ENCODE measurements at places on chromosomes 13 and 19.

- no peak for DNase-seq
Measured at GRCh38 chr13:98285317-98285716, 108.2 kb upstream of the RNF113B start.

DNA sequence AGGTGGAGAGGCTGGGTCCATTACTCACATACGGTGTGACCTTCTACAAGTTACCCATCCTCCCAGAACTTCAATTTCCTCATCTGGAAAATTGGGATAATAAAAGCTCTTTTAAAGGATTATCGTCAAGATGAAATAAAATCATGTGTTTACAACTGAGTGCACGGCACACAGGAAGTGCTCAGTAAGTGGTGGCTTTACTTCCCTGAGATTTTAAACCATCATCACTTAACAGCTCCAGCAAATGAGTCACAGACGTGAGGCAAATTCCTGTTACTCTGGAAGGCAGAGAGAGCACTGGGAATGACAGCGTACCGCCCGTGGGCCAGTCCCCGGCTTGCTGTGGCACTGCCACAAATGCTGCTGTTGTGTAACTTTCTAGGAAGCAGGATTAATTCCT is 64.1 kb downstream of the MRPL57 start:
- DNase-seq, result no peak

DNA sequence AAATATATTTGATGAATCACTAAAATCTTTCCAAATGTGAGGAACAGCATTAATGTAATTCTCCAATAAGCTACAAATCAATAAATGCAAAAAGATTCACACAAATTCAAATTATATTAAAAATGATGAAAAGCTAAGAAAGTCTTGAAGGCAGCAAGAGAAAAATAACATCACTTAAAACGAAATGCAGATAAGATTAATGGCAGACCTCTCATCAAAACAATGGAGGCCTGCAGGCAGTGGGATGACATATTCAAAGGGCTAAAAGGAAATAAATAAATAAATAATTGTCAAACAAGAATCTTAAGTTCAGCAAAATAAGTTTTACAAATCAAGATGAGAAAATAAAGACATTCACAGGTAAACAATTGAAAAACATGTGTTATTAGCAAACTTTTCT is 952.1 kb downstream of the SLITRK6 start:
- DNase-seq, result no peak

DNA sequence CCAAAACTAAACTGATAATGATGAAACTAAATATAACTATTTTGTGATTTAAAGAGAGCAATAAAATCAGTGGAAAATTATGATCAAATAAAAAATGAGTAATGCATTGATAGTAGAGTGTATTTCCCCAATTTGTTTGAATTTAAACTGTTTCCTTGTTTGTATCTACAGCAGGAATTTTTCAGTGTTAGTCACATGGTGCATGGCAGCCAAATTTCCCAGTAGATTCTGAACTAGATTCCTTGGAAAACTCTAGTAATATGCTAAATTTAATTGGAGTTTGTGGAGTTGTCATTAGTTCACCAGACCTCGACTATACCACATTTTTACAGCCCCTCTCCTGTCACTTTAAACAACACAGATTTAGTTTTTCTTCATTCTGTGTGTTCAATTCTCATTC is 156.2 kb downstream of the PCCA start:
- DNase-seq, result no peak

DNA sequence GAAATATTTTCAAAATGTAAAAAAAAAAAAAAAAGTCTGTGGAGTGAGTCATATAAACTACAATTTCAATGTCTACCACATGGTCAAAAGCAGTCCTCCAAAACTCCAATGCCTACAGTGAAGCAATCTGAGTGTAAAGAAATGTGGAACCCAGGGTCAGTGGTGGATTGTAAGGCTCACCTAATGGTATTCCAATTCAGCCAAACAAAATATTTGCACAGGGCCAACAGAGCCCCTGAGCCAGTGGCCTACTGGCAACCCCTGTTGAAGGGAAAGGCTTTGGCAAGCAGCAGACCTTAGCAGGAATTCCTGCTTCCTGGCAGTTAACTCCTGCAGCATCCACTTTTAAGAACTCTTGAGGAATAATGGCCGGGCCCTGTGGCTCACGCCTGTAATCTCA is 3.4 kb downstream of the DNMT1 start:
- DNase-seq, result no peak

DNA sequence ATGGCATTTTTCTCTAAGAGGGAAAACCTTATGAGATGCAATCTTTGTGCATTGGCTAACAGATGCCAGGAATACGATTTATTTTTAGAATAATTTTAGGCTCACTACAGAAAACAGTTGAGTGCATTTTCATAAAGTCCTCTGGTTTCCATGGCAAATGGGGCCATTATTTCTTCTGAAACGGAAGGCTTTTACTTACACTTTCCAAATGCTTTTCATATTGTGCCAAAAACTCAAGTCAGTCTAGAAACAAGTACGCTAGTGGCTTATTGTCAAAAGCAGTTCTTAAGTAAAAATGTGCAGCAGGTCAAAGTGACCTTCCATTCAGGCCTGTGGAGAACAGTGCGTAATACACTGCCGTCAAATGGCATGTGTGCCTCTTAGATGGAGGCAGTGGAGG is 628.7 kb downstream of the EFNB2 start:
- no peak for DNase-seq

DNA sequence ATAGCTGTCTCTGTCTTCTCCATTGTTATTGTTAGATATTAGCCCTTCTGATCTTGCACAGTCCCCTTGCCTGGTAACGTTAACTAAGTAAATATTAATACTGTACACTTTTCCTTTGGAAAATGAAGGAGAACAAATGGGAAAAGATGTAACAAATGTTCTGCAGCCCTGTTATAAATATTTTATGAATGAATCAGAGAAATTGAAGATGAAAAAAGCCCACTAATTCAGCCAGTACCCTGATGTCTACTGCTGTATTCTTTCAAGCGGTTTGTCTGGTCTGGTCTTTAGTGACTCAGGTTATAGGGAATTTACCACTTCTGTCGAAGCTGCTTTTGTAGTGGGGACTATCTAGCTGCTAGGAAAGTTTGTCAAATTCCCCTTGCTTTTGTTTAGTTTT is 121.0 kb downstream of the COG6 start:
- DNase-seq, result no peak

DNA sequence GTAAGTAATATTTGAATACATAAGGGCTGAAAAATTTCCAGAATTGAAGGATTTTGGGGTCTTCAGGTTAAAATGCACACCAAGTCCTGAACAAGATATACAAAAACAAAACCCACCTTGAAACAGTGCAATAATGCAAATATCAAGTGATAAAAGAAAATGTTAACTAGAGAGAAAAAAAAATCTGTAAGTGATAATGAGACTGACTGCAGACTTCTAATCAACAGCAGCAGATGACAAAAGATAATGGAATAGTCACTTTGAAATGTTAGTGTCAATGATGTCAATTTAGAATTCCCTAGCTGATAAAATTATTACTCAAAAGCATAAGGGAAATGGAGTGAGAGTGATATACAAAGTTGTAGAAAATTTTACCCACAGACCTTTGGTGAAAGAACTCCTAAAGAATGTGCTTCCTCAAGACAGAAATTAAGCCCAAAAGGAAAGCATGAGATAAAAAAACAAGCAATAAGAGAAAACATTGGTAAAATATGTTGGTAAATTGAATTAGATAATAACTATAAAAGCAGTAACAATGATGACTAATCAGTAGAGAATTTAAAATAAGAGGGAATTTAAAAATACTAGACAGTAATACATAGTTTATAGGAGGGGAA is 12.4 kb upstream of the DGKH start:
- DNase-seq, result no peak

DNA sequence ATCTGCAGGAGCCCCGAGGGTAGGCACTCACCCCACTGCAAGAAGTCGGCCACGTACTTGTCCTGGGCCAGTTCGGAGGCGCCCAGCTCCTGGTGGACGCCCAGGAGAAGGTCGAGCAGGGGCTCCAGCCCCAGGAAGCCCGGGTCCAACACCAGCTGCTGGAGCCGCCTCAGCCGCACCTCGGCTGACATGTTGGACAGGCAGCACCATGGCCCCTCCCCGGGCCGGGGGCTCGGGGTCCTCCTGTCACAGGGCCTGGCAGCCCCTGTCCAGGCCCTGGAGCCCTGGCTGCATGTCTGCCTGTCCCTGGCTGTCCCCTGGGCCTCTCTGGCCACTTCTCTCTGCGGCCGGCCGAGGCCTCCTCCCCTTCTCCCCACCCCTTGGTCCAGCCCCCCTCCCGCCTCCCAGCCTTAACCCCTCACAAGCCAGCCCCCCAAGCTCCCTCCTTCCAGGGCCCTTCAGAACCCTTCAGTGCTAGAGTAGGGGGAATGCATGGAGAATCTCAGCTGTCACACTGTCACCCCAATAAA is at the start of gene DMPK:
Gene DMPK (minus strand): TSS at position 329 of the 530 bp plus-strand sequence. CDS start 138 bp downstream, at position 191.
- DNase-seq, result no peak

GRCh38 chr13:73832128-73832588 is 302.0 kb downstream of the KLF12 start:
- DNase-seq, result no peak

GRCh38 chr19:44609219-44609618 is 4.1 kb upstream of the IGSF23 start:
- DNase-seq, result no peak

DNA sequence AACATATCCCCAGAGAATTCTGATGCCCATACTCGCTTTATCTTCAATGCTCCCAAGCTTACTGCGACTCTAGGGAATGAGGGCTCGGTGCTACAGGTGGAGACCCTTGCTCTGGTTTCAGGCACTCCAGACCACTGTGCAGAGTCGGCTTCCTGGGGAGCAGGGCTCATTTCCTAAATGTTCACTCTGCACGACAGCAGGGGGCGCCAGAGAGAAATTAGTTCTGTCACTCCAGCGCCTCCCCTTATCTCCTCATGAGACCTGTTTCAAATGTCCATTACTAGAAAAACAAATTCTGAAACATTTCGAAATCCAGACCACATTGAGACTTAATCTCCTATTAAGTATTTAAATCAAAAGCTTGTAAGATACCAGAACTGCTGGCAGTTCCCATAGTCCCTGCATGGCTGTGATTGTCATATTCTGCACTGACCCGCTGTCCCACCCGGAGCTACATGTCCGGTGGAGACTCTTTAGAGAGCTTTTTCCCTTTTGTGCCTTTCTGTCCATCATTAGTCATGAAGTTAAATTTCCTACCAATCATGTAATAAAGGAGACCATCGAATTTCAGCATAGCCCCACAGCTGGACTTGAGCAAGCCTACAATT is 22.4 kb downstream of the EPSTI1 start:
- DNase-seq, result peak; percentile 38

DNA sequence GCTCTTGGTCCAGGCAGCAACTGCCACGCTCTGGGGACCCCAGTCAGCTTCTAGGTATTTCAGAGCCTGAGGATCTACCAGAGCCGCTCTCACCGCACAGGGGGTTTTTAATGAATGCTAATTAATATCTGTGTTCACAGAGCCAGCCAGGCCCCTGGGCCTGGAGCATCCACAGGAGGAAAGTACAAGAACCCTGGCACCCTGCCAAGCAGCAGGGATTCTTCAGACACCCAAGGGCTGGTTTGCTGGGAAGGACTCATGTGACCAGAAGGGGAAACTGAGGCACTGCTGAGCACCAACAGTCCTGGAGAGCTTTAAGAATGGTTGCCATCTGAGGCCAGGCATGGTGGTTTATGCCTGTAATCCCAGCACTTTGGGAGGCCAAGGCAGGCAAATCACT is 38.0 kb upstream of the ADGRE5 start:
- DNase-seq, result no peak

DNA sequence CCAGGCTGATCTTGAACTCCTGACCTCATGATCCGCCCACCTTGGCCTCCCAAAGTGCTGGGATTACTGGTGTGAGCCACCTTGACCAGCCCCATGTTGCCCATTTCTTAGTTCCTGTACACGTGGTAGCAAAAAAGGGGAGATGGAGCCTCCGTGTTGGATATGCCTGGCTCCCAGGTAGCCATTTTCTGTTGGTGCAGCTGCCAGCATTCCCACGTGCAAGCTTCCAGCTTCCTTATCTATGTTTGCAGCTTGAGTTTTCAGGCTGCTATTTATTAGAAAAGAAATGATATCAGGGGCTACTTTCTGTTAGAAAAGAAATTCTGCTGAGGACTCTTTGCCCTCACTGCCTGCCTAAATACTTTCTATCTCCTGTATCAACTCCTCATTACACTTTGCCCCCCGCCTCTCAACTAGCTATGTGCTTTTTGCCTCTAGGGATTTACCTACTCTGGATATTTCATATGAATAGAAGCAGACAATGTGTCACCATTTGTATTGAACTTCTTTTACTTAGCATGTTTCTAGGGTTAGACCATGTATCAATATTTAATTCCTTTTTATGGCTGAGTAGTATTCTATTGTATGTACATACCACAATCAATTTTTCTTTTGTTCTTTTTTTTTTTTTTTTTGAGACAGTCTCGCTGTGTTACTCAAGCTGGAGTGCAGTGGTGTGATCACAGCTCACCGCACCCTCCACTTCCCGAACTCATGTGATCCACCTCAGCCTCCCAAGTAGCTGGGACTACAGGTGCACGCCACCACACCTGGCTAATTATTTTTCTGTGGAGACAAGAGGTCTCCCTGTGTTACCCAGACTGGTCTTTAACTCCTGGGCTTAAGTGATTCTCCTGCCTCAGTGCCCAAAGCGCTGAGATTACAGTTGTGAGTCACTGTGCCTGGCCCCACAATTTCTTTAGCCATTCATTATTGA is 3.4 kb upstream of the TMED1 start:
- no peak for DNase-seq

DNA sequence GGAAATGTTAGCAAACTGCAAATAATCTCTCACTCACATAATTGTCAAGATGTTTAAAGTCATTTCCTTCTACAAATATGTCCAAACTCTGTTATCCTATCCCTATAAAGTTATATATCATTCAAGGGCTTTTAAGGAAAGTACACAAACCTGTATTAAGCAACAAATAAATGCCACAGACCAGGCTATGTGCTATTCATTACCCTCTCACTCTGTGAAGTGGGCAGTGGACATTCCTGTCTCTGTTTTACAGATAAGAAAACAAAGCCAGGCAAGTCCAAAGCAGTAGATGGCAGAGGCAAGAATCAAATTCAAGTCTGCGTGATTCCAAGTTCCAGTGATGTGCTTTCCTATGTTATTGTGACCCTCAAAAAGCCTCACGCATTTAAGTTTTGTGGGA is 140.6 kb downstream of the LHFPL6 start:
- DNase-seq, result no peak

DNA sequence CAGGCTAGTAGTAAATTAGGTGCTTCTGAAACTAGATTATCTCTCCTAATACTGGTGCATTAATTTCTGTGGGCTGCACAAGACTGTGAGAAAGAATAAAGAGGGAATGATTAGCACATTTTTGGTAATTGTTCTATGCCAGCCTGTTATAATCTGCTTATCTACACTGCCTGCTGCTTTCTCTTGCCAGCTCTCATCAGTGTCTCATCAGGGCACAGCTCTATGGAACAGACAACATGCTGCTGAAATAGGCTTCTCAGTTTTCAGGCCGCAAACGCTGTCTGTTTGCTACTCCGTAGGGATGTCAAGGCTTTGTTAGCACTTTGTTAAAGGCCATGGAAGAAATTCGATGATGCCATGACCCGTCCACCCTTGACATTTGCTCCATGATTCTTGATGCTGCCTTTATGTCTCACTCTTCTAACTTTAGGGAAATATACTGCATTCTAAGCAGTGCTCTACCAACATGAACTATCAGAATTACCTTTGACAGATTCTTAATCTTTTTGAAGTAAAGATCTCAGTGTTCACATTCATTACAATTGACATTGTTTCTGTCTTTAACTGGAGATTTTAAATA is 84.0 kb upstream of the PRR20A start:
- DNase-seq, result no peak
